ENCODE measurements at places on chromosomes 2 and 18.

GRCh38 chr18:63073481-63073880 is 246.1 kb downstream of the BCL2 start:
- no peak for DNase-seq

DNA sequence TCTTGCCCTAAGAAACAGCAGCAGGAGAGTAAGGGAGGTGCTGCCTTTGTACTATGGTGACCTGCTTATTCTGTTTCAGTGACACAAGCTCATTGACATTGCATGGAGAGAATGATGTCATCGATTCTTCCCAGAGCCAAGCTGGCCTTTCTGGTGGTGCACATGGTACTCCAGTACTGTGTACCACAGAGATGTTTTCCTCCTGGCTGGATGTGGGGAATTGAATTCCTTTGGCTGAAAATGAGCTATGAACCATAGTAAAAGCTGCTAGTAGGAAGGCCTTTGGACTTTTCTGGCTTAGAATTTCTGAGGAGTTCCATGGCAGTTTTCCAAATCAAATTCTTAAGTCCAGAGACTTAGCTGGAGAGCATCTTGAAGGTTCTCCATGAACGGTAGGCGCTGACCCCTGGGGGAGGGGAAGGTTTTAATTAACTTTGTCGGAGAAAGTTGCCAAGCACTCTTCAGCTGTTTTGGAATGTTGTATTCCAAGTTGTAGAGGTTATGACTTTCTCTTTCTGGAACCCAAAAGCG is 17.1 kb upstream of the B3GNT2 start:
- DNase-seq = no peak

DNA sequence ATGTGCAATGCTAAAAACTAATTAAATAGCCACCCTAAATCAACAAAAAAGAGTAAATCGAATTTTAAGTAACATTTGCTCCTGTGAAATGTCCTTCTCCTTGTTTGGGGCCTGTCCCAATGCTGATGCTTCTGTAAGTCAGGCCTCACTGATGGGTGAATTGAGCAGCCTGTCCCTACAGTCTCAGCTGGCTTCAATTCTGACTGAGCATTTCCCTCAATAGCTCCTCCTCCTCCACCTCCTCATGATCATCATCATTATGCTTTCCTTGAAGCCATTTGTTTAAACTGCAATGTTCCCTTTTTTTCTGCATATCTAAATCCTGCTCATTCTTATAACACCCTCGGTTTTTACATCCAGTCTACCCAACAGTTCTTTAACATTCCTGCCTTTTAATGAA is 137.2 kb upstream of the CELF4 start:
- no peak for DNase-seq

DNA sequence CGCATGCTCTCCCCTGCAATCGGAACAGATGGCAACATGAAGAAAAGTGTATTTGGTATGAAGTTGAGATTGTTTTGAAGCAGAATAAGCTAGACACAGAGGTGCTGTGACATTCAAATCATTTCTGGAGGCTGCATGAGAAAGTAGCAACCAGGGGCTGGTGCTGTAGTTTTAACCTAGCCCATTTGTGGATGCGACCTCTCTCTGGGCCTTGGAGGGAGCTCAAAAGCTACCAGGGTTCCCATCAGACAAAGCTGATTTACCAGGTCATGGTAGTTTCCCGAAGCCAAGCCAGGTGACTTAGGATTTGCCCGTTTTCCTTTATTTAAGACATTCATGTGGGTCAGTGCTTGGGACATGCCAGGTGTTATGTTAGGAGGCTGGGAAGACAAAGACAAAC is 77.5 kb downstream of the CIB4 start:
- no peak for DNase-seq

DNA sequence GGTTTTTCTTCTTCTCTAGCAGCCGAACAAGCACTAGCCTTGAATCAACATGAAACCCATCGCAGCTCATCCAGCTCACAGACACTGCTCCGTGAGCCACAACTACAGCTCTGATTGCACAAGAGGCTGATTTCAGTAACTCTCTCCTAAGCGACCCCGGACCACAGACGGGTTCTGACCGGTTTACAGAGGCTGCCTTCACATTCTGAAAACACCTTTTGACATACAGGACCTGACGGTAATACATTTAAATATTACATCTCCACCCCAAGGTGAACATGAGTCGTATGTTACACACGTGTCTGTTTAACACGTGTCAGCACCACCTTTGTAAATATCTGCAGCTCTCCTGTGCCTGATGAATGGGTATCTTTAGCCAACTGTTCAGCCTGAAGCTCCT is 120.7 kb downstream of the TMEM18 start:
- no peak for DNase-seq

DNA sequence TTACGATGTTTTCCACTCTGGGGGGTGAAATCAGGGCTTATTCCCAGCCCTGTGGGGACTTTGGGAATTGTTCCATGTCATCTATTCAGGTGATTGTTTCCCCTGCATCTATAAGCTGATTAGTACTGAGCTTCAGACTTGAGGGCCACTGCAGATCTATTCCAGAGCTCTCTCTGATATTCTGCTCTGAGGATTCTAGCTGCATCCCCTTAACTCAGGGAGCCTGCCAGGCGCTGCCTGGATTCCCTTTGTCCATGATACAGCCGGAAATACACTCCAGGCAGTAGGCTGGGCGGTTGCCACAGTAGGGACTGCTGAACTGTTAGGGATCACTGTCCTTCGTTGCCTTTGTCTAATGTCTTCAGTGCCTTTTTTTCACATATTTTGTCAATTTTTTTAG is 31.3 kb downstream of the PTRHD1 start:
- DNase-seq = no peak

DNA sequence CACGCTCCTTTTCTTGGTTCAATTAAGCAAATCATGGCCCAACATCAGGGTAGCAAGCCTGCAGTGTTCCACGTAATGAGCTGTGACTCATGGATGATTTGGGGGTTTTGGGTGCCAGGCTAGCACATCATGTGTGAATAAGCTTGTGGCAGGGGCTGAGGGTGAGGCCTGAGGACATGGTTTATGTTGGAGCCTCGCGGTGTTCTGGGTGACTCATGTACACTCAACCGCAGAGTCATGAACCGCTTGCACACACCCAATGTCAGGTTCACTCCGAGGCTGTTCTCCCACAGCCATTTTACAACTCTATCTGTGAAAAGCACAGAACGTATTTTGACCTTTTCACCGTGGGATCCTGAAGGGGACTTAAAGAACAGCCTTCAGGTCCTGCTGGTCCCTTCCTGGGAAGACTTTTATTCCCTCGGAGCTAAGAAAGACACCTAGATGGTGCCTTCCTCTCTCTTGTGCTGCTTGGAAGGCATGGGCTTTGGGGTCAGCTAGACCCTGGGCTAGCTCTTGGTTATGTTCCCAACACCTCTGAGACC is 139.9 kb upstream of the ZEB2 start:
- no peak for DNase-seq
